ENCODE measurements at places on chromosomes 2 and 18.

GRCh38 chr2:108355906-108356734, 21.6 kb upstream of the SULT1C4 start:
- DNase-seq: no peak

GRCh38 chr2:37361216-37361815, 16.9 kb downstream of the QPCT start:
- DNase-seq: no peak

- no peak for DNase-seq
Measured at GRCh38 chr2:71481111-71481510, 27.8 kb downstream of the DYSF start.

DNA sequence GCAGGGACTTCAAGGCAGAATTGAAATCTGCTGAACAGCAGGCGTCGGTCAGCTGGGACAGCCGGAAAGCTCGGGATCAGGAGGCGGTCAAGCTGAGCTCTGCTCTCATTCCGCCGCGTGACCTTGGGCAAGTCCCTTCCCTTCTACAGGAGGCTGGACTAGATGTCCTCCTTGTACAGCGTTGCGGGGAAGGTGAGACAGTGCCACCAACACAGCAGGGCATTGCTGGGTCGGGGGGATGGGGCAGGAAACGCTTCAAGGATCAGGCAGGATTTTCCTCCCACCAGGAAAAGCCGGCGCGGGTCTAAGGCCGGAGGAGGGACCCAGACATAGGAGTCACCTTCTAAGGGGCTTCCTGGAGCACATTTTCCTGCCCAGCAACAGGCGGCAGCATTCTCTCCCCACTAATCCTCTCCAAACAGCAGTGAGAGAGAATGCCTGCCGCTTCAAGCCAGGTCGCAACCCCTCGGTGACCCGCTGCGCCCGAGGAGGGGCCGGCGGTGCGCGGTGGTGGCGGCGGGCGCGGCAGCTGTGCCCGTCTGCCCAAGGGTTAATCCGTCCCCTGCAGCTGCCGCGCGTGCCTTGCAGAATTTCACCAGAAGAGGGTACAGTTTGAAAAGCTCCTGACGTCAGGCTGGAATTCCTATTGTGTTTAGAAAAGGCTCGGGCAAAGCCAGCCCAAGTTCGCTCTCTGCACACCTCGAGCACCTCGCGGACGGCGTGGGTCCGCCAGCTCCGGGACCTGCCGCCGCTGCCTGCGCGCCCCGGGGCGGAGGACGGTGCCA, at the start of gene KCNF1:
TSS of gene KCNF1 (plus strand) at position 644 of the 785 bp plus-strand sequence. CDS start 493 bp downstream, outside the sequence.
- no peak for DNase-seq

GRCh38 chr2:72925328-72925943, 8.1 kb downstream of the EMX1 start:
- DNase-seq: no peak

DNA sequence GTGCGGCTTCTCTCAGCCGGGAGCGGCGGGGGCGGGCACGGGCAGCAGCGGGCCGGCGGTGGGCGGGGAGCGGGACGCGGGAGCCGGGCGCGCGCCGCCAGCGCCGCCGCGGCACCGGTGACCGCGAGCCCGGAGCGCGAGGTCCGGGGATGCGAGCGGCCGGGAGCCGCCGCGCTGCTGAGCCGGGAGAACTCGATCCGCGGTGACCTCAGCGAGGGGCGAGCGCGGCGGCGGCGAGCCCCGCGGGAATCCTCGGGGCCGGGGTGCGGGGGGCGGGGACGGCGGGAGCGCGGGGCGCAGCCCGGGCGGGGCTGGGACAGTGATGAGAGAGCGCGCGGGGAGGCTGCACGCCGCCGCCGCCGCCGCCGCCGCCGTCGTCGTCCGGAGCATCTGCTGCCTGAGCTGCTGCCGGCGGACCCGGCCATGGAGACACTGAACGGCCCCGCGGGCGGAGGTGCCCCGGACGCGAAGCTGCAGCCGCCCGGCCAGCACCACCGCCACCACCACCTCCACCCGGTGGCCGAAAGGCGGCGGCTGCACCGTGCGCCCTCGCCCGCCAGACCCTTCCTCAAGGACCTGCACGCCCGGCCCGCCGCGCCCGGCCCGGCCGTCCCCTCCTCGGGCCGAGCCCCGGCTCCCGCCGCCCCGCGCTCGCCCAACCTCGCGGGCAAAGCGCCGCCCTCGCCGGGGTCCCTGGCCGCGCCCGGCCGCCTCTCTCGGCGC, at the start of gene MTCL1:
TSS of gene MTCL1 (plus strand) at position 319 of the 723 bp plus-strand sequence. CDS start at position 424, 105 bp downstream.
- no peak for DNase-seq

- DNase-seq: no peak
Measured at GRCh38 chr2:173511942-173512341, 157.3 kb downstream of the CDCA7 start.

GRCh38 chr2:105777031-105777482, 32.3 kb downstream of the NCK2 start:
- no peak for DNase-seq

GRCh38 chr18:63113899-63114565, 205.5 kb downstream of the BCL2 start:
- no peak for DNase-seq

GRCh38 chr18:13605477-13605876, 120.9 kb downstream of the FAM210A start:
- DNase-seq: no peak

GRCh38 chr2:112163541-112163981, 25.4 kb downstream of the FBLN7 start:
- no peak for DNase-seq

- no peak for DNase-seq
Measured at GRCh38 chr2:106105151-106105922, 88.8 kb downstream of the UXS1 start.

GRCh38 chr2:26001743-26002351, 19.6 kb upstream of the KIF3C start:
- no peak for DNase-seq

GRCh38 chr2:226273440-226273839, 526.2 kb downstream of the IRS1 start:
- DNase-seq: no peak

DNA sequence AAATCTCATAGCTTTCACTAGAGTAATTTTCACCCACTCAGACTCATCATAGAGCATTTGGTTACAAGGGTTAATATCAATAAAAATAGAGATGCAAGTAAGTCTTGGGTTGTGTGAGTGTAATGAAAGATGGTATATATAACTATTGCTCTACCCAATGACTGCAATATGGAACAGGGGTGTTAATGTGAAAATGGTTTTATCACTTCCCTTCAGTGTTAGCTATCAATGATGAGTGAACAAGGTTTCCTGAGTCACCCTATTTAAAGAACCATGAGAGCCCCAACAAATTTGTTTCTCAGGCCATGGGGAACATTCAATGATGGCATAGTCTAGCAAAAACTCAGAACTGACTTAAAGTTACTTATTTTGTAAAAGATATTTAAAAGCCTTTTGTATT, 1133.6 kb upstream of the ZEB2 start:
- DNase-seq: no peak

GRCh38 chr2:96510931-96511595, 5.9 kb upstream of the NEURL3 start:
- no peak for DNase-seq

DNA sequence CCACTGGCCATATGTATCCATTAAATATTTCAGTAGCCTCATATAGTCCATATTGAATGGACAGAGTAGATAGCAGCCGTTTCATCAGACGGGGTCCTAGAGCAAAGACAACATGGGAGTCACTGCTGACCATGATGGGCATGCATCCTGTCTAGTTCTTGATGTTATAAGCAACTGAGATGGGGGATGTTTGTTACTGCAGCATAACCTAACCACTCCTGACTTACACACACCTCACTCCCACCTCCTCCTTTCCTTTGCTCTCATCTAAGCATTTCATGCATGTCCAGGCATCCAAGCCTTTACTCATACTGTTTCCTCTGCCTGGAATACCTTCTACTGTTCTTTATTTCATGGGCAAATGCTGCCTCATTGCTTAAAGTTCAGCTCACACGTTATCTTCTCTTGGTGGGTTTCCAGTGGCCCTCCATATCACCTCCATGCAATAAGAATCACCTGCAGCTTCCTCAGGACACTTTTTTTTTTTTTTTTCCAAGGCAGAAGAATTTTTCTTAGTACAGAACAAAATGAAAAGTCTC, 87.8 kb downstream of the DDX1 start:
- no peak for DNase-seq

DNA sequence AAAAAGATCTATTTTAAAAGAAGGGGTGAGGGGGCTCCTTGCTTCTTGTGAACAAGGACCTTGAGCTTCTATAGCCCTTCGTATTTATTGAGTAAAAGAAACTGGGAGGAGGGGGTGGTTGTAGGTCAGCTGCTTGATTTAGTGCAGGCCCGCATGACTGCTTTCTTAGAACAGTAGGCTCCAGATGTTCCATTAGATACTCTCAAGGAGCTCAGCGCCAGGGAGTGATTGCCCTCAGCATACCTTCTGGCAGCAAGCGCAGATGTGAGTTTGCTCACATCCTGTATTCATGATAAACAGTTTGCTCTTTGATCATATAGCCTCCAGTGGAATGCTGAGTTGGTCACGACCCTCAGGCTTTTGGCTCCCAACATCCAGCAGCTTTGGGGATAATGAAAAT, 108.9 kb upstream of the XPO1 start:
- no peak for DNase-seq

GRCh38 chr18:59063300-59063906, 76.3 kb upstream of the SEC11C start:
- DNase-seq: no peak

DNA sequence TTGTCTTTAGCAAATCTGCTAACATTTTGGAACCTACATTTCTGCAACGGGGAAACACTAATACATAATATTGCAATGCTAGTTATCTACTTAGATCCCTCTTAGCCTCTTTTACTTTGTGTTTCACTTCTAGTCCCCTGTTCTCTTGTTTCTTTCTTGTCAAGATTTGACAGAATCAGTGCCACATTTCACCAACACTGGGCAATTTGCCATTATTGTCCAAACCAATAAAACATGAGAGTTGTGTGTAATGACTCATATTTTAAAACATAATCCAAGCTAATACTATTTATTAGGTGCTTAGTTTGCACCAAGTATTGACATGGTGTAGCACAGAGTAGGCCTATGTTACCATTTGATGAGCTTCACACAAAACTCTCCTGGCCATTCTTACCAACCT, 33.7 kb upstream of the ACVR1C start:
- DNase-seq: no peak

DNA sequence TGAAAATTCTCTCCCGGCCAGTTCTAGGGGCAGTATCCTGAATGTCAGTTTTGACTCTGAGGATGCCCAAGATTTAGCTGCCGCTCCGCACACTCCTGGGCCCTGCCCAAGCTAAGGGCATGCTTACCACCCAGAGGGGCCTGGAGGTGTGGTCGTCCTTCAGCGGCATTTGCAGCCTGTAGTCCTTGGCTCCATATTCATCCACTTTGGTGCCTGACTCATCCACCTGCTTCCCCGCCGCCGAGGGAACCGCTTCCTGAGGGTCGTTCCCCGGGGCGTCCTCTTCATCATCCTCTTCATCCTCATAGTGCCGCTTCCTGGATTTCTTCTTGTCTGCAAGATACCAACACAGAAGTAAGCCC, 577 bp downstream of the ERCC3 start:
- no peak for DNase-seq

DNA sequence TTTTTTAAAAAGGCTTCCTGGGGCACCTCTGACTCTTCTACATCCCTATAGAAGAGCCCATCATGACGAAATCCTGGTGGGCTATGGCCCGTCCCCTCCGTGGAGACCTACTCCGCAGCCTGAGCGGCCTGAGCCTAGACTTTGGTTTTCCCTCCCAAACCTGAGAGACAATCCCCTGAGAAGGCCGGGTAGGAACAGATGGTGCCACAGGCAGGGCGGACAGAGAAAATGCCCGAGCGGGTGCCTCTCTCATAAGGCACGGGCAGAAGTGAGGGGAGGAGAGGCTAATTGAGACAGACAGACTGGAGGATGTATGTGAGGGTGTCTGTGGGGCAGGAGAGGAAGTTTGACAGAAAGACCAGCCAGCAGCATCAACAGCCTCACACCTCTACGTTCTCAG, 20.2 kb upstream of the SFXN5 start:
- no peak for DNase-seq

- no peak for DNase-seq
Measured at GRCh38 chr2:182522405-182522896, 95.6 kb upstream of the PDE1A start.
